Stomach (tissue), 19 donors: ENCODE measurements at places on chromosomes 12 and 14. TPM values are rescaled to one million over a fixed set of nuclear protein-coding genes. Genes with fewer than 3 reads are reported as not detected.

KLRG1 gene
- 1.7 TPM for polyA plus RNA-seq

- peak; percentile 90 for DNase-seq
Measured at GRCh38 chr12:105053116-105053572, 31.1 kb downstream of the ALDH1L2 start.

GRCh38 chr12:11804130-11804529, 154.7 kb downstream of the ETV6 start:
- no peak for DNase-seq

PTPRB gene
- 1.8 TPM for polyA plus RNA-seq

ZNF26 gene
- 3.0 TPM for polyA plus RNA-seq

CMA1 gene
- polyA plus RNA-seq, result not detected

DNA sequence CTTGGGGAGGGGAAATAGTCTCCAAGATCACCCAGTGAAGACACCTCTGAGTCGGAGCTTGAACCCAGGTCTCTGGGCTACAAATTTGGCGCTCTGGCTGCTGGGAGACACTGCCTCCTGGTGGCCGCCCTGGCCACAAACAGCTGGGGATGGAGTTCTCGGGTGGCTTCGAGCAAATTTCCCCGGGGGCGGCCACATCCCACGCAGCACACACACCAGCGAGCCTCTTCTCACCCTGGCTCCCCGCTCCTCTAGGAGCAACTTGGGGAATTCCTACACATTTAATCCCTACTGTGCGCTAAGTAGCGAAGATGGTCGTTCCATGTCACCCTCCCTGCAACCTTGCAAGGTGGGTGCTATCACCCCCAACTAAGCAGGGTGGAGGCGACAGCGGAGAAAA, 66.2 kb upstream of the BEGAIN start:
- DNase-seq, result no peak

DNA sequence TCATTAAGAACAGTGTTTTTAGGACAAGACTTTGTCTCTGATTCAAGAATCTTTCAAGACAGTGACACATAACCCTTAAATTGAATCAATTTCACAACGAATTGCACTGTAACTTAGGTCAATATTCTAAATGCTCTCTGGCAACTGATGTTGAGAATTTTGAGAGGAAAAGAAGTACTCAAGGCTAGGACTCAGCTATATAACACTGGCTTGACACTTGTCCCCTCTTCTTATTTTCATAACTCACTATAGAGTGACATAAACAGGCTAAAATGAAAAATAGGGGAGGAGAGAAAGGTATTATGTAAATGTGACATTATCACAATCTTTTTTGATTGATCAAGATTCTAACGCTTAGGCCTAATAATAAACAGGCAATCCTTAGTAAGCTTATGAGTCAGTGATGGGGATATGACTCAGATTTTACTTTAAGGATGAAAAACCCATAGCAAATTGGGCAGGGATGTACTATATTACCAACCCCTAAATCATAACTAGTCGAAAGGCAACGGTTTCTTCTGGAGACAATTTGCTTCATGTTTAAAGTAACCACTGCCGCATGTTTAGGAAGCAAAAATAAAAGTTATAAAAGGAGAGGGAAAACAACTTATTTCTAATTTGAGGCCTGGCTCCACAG, 10.9 kb downstream of the BTG1 start:
- no peak for DNase-seq

CLEC9A gene
- polyA plus RNA-seq, result not detected

REP15 gene
- polyA plus RNA-seq, result 115 TPM

GRCh38 chr14:106872611-106873446, 1346.4 kb downstream of the TMEM121 start:
- peak; percentile 93 for DNase-seq

PCK2 gene
- polyA plus RNA-seq, result 24.0 TPM

GRCh38 chr12:6370994-6371754, 4.2 kb downstream of the SCNN1A start:
- peak; percentile 91 for DNase-seq

- DNase-seq, result no peak
Measured at GRCh38 chr14:101862177-101862576, 100.7 kb downstream of the PPP2R5C start.

GRCh38 chr14:61379639-61380184, 58.3 kb downstream of the PRKCH start:
- no peak for DNase-seq
